Neural progenitor cell (in vitro differentiated cells): ENCODE measurements at places on chromosomes 11 and 22. TPM values are rescaled to one million over a fixed set of nuclear protein-coding genes. Genes with fewer than 3 reads are reported as not detected.

BBOX1 gene
- not detected in 2 replicates for total RNA-seq

HPX gene
- 0.56 TPM in 2 replicates for total RNA-seq

SERPING1 gene
- total RNA-seq: 46.0 and 68.1 TPM in 2 replicates

FBLN1 gene
- 84.3 and 163 TPM in 2 replicates for total RNA-seq

RFPL1 gene
- total RNA-seq: not detected in 2 replicates

CASP1 gene
- not detected in 2 replicates for total RNA-seq

HTR3A gene
- 0.19 TPM in 1 of 2 replicates, not detected in the other for total RNA-seq

NDUFV1 gene
- 71.0 and 137 TPM in 2 replicates for total RNA-seq

SAA2 gene
- total RNA-seq: not detected in 2 replicates

OR8B4 gene
- not detected in 2 replicates for total RNA-seq

LRRC32 gene
- 0.21 and 1.1 TPM in 2 replicates for total RNA-seq

FAT3 gene
- total RNA-seq: 20.9 and 22.0 TPM in 2 replicates

ANKK1 gene
- total RNA-seq: 0.22 TPM in 1 of 2 replicates, not detected in the other

DCDC1 gene
- 3.4 and 5.0 TPM in 2 replicates for total RNA-seq

DNA sequence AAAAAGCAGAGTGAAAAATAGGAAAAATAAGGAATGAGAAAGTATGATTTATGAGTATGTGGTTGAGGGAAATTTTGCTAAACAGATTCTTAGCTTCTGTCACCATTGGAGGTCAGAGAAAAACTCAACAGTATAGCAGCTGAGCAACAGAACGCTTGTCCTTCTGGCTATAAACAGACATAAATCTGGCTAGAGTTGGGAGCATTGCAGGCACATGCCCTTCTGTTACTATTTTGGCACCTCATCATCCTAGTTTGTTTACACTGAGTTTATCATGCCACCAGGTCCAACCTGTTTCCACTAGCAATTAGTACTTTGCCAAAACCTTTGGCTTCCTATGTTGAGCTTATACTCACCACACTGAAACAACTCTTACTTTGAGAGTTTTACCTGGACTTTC lies 6.9 kb downstream of the UBE4A start:
- no peaks in the 10 kb centered on the region for H3K27me3 ChIP-seq
- H3K4me1 ChIP-seq: no peaks in the 10 kb centered on the region
- peaks cover 3% of the 10 kb centered on the region for H3K36me3 ChIP-seq
- H3K27ac ChIP-seq: no peak overlapping the region
- no peak overlapping the region for H3K4me3 ChIP-seq

GRCh38 chr11:3853899-3854659 lies 1.4 kb upstream of the STIM1 start:
- no peak overlapping the region for H3K27ac ChIP-seq
- DNase-seq: no peak
- H3K36me3 ChIP-seq: no peaks in the 10 kb centered on the region
- peaks cover 20% of the 10 kb centered on the region for H3K27me3 ChIP-seq
- peak overlapping the region; percentile 85 for H3K4me3 ChIP-seq
- H3K4me1 ChIP-seq: peaks cover 18% of the 10 kb centered on the region

- H3K27ac ChIP-seq: peak overlapping the region; percentile 13
- peaks cover 72% of the 10 kb centered on the region for H3K4me1 ChIP-seq
- H3K27me3 ChIP-seq: peaks cover 29% of the 10 kb centered on the region
- H3K36me3 ChIP-seq: no peaks in the 10 kb centered on the region
- peak; percentile 44 for DNase-seq
Observed at GRCh38 chr11:114078423-114078822, 18.9 kb downstream of the ZBTB16 start.

GRCh38 chr11:19336331-19336730 lies 95.6 kb upstream of the E2F8 start:
- no peak overlapping the region for H3K4me3 ChIP-seq
- no peak overlapping the region for H3K27ac ChIP-seq
- DNase-seq: no peak

GRCh38 chr22:47409539-47410275 lies 647.3 kb downstream of the TBC1D22A start:
- H3K27me3 ChIP-seq: no peaks in the 10 kb centered on the region
- H3K27ac ChIP-seq: no peak overlapping the region
- H3K36me3 ChIP-seq: no peaks in the 10 kb centered on the region
- no peaks in the 10 kb centered on the region for H3K4me1 ChIP-seq
- no peak for DNase-seq
- H3K4me3 ChIP-seq: no peak overlapping the region

GRCh38 chr22:27507111-27507611 lies 294.4 kb downstream of the MN1 start:
- no peak for DNase-seq
- no peaks in the 10 kb centered on the region for H3K36me3 ChIP-seq
- H3K27me3 ChIP-seq: peaks cover 36% of the 10 kb centered on the region
- peaks cover 17% of the 10 kb centered on the region for H3K4me1 ChIP-seq
- H3K4me3 ChIP-seq: no peak overlapping the region

DNA sequence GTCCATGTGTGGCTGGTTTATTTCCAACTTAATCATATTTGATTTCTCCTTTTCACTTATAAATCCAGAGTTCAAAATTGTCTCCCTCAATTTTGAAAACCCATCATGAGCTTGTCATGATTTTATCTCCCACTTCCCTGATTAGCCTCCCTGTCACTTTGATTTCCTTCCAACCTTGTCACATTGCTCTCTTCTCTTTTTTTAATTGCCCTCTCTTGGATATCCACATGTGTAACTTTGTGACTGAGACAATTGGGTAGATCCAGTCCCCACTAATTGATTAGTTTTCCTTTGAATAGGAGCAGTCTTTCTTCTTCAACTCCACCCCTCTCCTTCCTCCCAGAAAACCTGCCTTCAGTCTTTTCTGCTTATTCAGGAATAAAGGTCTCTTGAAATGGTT lies 2.4 kb downstream of the TEF start:
- peak overlapping the region; percentile 51 for H3K27ac ChIP-seq
- H3K27me3 ChIP-seq: no peaks in the 10 kb centered on the region

DNA sequence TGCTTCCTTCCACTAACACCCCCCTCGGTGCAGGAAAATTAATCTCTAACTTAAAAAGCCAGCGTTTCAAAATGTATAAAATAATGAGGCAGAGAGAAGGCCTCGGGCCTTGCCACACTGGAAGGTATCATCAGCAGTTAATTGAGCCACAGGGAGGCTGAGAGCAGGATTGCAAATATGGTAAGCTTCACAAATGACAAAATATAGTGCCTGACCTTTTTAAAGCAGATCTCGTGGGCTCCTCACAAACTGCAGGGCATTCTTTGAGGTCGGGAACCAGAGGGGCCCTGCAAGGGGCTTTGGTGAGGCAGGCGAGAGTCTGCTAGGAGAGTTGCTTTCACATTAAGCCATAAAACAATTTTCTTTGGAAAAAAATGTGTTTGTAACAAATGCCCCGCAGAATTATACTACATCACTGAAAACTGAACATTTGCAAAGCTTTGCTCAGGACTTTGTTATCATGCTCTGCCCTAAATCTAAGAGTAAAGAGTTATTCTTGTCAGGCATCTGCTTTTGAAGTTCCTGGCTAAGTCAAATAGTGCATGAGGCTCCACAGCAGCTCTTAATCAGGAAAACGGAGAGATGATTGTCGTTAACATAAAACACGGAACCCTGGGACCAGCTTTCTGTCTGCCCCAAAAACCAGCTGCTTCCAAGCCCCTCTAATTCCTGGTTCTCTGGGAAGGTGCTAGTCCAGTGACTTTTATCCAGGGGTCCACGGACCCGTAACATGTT lies 61.4 kb upstream of the SYT13 start:
- DNase-seq: peak; percentile 42
- H3K36me3 ChIP-seq: no peaks in the 10 kb centered on the region
- H3K4me3 ChIP-seq: no peak overlapping the region
- H3K27ac ChIP-seq: no peak overlapping the region

GRCh38 chr11:9228091-9228490 lies 37.1 kb downstream of the DENND5A start:
- H3K4me3 ChIP-seq: no peak overlapping the region
- peak; percentile 81 for DNase-seq
- peak overlapping the region; percentile 84 for H3K27ac ChIP-seq

DNA sequence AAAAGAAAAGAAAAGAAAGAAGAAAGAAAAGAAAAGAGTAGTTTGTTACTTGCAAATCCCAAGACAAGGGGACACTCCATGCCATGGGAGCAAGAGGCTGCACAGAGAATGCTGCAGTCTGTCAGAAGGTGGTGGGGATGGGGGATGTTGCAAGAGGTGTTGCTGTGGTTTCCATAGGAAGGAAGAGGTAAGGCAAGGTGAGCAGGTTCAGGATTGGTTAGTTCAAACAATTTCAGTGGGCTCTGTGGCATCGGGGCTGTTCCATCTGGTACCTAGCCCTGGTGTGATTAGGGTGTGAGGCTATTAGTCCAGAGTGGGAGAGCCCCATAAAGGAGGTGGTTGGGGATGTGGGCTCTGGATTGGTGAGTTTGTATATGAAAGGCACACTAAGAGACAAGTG lies 172.7 kb downstream of the BCR start:
- no peak overlapping the region for H3K27ac ChIP-seq
- H3K4me1 ChIP-seq: no peaks in the 10 kb centered on the region
- H3K36me3 ChIP-seq: no peaks in the 10 kb centered on the region
- no peak for DNase-seq
- peaks cover 74% of the 10 kb centered on the region for H3K27me3 ChIP-seq
- no peak overlapping the region for H3K4me3 ChIP-seq

DNA sequence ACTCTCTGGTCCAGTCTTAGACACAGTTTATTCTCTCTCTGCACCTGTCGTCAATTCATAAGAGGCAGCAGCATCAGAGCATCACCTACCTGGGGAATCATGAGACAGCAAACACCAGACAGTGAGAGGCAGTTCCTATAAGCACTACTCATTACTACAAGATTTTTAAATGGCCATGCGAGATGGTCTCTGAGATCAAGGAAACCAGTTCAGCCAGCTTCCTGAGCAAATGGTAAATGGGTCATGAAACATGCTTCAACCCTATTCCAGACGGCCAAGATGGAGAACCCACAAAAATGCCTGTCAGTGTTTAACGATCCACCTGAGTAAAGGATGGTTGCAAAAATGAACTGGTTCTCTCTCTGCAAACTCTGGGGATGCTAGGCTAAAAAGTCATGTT lies 52.9 kb downstream of the SYTL2 start:
- peaks cover 16% of the 10 kb centered on the region for H3K4me1 ChIP-seq
- no peaks in the 10 kb centered on the region for H3K27me3 ChIP-seq
- no peak for DNase-seq
- no peak overlapping the region for H3K4me3 ChIP-seq
- no peak overlapping the region for H3K27ac ChIP-seq

- no peak overlapping the region for H3K27ac ChIP-seq
- H3K27me3 ChIP-seq: no peaks in the 10 kb centered on the region
- H3K4me3 ChIP-seq: no peak overlapping the region
- H3K36me3 ChIP-seq: no peaks in the 10 kb centered on the region
- DNase-seq: peak; percentile 85
- H3K4me1 ChIP-seq: no peaks in the 10 kb centered on the region
Observed at GRCh38 chr11:2156416-2157182, 4.4 kb downstream of the INS start.

DNA sequence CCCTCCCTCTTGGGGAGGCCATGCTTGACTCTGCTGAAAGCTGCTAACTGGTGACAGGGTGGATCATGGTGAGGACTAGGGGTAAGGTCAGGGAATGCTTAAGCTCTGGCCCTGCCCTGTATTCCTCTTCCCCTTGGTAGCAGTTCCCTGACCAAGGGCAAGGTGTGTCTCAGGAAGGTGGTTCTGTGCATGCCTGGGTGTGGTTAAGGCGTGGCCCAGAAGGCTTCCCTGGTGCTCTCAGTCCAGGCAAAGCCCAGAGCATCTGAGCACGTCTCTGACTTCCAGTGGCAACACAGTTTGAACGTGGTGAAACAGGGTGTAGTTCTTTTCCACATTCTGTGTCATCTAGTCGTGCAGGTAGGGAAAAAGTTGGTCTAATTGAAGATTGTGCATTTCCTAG lies 53.1 kb upstream of the HORMAD2 start:
- no peak for DNase-seq
- H3K4me1 ChIP-seq: peaks cover 10% of the 10 kb centered on the region
- H3K27me3 ChIP-seq: no peaks in the 10 kb centered on the region
- H3K4me3 ChIP-seq: no peak overlapping the region
- no peak overlapping the region for H3K27ac ChIP-seq
- no peaks in the 10 kb centered on the region for H3K36me3 ChIP-seq

DNA sequence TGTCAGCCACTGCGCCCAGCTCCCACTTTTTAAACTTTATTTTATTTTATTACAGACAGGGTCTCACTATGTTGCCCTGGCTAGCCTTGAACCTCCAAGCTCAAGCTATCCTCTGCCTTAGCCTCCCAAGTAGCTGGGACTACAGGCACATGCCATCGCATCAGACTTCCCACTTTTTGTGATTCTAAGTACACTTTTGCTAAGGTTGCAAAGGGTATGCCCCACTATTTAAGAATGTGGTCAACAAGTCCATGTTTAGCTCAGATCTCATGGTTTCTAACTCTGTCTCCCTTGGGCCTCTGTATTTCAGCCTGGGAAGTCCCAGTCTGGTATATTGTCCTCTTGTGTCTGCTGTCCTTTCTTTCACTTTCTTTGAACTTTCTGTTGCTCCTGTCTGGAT lies 35.3 kb downstream of the EXPH5 start:
- no peak overlapping the region for H3K4me3 ChIP-seq
- no peak for DNase-seq
- H3K36me3 ChIP-seq: no peaks in the 10 kb centered on the region
- H3K27me3 ChIP-seq: no peaks in the 10 kb centered on the region
- no peak overlapping the region for H3K27ac ChIP-seq

GRCh38 chr22:20298110-20298802 lies 21.6 kb downstream of the DGCR6L start:
- H3K36me3 ChIP-seq: no peaks in the 10 kb centered on the region
- no peak overlapping the region for H3K27ac ChIP-seq
- no peaks in the 10 kb centered on the region for H3K4me1 ChIP-seq

DNA sequence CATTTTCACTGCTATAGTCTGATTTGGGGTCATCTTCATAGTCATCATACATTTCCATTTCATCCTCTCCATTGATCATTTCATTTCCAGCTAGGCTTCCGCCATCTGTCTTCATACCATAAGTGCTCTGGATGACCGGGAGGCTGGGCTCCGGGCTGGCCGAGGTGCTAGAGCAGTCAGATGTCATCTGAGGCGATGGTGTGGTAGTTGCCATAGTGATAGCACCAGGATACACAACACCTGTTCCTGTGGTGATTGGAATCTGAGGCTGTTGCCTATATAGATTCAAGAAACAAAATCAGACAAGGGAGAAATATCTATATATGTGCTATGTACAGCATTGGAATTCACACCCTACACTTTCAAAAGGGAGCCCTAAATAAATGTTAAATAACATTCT lies 383.5 kb downstream of the SOX6 start:
- H3K27me3 ChIP-seq: no peaks in the 10 kb centered on the region
- DNase-seq: no peak
- H3K36me3 ChIP-seq: no peaks in the 10 kb centered on the region
- no peak overlapping the region for H3K4me3 ChIP-seq
- H3K4me1 ChIP-seq: peaks cover 12% of the 10 kb centered on the region

DNA sequence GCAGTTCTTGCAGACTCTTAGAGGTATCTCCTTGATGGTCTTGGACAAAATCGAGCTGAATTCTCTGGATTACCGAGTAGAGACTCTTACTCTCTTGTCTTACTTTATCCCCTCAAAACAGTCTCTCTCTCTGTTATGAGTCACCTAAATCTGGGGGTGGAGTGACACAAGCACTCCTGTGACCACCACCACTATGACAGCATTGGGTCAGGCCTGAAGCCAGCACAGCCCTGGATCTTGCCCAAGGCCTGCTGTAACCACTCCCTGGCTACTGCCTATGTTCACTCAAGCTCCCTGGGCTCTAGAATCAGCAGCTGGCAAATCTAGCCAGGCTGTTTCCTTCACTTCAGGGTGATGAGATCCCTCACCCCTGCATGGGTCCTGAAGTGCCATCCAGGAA lies 662.5 kb downstream of the LUZP2 start:
- no peak for DNase-seq
- no peaks in the 10 kb centered on the region for H3K27me3 ChIP-seq
- H3K27ac ChIP-seq: no peak overlapping the region
- no peaks in the 10 kb centered on the region for H3K36me3 ChIP-seq
